Cortex of kidney (tissue), 1 donor: ENCODE measurements at places on chromosomes 3 and 15.

GRCh38 chr3:48474619-48475018, 28.1 kb downstream of the ATRIP start:
- no peak for DNase-seq

- no peak for DNase-seq
Observed at GRCh38 chr15:57667171-57667849, 39.2 kb upstream of the POLR2M start.

- no peak for DNase-seq
Observed at GRCh38 chr3:184039414-184039813, 7.9 kb downstream of the HTR3D start.

- no peak for DNase-seq
Observed at GRCh38 chr3:132788301-132788671, 66.1 kb upstream of the NPHP3 start.

GRCh38 chr3:137771401-137772213, 7.5 kb downstream of the SOX14 start:
- no peak for DNase-seq

DNA sequence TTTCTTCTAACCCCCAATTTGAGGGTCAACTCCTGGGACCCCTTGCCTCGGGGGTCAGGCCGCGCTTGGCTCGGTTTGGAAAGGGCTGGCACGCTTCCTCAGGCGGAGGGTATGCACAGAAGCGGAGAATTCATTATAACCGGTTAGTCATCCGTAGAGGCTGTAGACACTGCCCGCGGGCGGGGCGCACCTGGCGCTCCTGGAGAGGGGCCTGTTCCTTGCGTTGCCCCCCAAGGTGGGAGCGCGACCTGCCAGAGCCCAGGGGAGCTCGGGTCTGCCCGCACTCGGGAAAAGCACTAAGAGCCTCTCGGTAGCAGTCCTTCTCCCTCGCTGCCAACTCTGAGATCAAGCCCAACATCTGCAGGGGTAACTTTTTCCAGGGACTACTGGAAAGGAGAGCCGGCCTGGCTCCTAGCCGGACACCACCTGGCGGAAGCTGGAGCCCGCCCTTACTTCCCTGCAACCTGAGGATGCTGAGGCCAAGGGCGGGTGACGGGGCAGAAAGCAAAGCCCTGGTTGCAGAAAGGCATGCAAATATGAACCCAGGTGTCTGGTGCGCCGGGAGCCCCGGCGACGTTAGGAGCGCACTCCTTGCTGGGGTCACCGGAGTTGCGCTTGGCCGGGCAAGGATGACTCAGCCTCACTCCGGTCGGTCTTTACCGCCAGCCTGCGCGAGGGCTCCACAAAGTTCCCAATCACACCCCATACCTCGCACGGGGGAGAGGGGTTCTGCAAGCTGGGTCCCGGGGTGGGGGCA, 1.5 kb upstream of the CACNA2D3 start:
- DNase-seq, result no peak

DNA sequence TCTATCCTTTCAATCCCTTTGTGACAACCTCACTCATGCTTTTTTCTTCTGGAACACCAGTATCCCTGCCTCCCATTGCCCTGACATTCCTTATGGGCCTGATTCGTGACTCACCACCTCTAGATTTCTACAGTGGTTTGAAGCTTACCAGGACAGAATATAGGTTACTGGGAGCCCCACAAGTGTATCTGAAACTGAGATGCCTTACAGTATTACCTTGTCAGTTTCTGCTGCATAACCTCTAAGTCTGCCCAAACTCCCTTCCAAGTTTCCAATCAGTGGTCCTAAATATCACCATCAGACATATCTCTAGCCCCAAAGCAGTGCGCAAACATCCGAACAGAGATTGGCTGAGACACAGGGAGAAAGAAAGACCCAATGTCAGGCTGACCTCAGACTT, 5.6 kb downstream of the CPB1 start:
- no peak for DNase-seq

DNA sequence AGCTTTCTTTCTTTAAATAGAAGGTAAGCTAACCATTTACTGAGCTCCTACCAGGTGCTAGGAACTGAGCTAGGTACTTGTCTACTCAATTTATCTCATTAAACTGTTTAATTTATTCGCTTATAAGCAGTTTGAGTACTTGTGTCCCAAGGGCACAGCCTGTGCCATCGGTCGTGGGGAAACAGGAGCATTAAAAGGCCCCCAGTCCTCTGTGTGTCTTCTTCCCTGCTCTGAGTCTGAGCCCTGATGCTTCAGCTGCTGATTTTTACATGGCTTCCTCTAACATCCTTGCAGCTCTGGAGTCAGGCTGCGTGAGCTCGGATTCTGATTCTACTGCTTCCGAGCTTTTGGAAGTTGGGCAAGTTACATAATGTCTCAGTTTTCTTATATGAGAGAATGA, 239.5 kb downstream of the EDEM1 start:
- no peak for DNase-seq

GRCh38 chr3:194561306-194561974, 71.8 kb downstream of the TMEM44 start:
- DNase-seq, result no peak

GRCh38 chr3:113065336-113065735, 74.6 kb downstream of the GTPBP8 start:
- DNase-seq, result no peak

DNA sequence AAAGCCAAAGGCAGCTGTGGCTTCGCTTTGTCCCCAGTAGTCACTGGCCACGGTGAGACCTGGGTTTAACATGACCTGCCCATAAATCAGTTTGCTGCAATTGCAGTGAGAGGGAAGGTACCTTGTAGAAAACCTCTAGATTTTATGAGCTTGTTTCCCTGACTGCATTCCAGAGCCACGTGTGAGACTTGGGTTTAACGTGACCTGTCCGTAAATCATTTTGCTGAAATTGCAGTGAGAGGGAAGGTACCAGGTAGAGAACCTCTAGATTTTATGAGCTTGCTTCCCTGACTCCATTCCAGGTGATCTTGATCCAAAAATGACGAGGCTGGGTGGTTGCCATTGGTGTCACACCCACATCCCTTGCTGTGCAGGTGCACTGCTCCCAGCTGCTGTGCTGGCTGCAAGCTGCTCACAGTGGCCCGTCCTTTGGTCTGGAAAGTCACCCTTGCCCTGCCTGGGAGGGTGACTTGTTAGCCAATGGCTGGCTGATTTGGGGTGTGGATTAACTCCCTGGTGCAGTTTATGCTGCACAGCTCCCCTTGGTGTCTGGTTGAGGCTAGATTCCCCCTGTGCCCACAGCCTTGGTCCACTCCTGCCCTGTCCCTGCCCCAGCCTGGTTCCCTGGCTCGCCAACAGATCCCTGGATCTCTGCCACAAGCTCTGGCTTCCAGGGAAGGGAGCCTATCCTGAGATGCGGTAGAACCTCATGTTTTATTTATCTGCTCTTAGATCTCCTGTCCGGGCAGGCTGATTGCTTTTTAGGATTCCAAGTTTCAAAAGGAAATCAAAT, 192.7 kb upstream of the CTDSPL start:
- DNase-seq, result peak; percentile 20

DNA sequence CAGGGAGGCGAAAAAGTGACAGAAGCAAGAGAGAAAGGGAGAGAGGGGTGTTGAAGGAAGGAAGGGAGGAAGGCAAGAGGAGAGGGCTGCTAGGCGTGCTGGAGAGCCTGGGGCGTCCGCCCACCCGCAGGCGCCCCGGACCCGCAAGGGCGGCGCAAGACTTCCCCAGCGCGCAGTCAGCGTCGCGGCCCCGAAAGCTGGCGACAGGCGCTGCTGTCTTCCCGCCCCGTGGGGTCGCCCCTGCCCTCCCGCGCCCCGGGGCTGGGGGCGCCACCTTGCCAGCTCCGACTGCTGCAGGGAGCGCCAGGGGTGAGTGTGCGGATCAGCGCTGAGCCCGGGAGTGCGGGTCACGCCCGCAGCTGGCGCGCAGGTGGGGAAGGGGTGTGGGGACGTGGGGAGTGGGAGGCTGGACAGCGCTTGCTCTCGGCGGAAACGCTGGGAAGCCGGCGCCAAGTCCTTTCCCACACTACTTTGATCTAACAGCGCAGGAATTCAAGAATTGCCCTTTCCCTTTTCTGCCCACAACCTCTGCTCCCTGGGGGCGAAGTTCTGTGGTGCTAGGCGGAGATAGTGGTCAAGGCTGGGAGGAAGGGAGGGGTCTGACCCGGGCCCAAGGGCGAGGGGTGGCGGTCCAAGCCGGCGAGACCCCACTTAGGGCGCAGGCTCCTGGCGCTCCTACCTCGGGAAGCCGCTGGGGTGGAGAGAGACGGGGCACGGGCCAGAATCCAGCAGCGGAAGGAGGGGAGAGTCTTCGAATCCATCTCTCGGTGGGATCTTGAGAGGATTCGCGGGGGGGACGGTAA, 266.1 kb downstream of the CGGBP1 start:
- DNase-seq, result no peak

DNA sequence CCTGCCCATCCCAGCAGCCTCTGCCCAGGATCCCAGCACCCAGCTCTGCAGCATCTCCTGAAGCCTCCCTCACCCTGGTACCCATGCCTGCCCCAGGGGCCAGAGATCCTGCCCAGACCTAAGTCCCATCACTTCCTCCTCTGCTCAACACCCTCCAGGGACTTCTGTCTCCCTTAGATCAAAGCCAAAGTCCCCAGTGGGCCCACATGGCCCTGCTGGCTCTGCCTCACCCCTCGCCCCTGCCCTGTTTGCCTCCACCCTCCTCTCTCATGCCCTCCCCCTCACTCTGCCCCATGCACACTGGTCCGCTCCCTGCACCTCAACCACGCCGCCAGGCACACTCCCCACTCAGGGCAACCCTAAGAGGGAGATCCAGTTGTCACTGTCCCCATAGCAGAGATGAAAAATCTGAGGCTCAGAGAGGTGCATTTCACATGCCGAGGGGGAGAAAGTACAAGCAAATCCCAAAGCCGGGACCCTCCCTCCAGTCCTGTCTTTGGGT, 146.5 kb downstream of the NUP210 start:
- DNase-seq, result no peak

DNA sequence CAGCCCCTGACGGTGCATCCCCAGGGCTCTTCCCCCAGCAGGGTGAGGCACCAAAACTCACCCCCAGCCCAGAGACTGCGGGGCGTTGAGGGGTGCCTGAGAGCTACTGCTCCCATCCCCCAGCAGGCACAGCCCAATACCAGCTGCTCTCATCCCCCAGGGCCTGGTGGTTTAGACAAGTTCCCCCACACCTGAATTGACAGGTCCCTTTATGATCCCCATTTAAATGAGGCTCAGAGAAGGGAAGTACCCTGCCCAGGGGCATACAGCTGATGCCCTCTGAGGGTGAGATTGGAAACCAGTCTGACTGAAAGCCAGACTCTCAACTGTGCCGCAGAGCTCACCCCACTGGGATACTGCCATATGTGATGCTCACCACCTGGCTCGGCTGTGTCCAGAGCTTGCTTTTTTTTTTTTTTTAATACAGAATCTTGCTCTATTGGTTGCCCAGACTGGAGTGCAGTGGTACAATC, 20.1 kb downstream of the DUSP7 start:
- no peak for DNase-seq

DNA sequence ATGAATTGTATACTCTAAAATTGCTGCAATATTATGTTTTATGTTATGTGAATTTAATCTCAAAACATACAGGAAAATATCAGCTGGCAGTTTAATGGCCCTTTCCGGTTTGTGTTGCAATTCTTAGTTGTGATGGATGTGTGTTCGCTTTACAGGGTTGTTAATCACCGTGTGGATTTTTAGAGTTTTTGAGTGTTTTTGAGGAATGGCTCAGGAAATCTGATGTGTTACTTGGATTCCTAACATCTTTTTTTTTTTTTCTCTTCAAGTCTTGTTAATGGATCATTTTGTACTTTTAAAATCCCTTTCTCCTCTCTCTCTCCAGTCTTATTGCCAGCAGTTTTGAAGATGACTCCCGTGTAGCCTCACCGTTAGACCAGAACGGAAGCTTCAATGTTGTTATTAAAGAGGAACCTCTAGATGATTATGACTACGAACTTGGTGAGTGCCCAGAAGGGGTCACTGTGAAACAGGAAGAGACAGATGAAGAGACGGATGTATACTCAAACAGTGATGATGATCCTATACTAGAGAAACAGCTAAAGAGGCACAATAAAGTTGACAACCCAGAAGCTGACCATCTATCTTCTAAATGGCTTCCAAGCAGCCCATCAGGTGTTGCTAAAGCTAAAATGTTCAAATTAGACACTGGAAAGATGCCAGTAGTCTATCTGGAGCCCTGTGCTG, 35.7 kb downstream of the MGA start:
- no peak for DNase-seq

DNA sequence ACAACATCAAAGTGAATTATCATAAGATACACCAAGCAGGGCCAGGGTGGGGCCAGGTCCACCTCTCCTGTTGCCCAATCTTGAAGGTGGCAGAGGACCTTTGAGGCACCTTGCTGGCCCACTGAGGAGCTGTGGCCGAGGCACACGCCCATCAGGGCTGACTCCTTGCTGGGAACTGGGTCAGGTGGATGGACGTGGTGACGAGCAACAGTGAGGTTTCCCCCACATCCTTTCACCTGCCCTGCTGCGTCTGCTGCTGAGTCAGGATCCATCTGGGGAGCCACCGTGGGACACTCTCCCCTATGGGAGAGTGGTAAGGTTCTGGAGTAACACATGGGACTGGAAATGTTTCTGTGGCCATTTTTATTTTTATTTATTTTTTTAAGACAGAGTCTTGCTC, 17.3 kb upstream of the FURIN start:
- DNase-seq, result no peak

DNA sequence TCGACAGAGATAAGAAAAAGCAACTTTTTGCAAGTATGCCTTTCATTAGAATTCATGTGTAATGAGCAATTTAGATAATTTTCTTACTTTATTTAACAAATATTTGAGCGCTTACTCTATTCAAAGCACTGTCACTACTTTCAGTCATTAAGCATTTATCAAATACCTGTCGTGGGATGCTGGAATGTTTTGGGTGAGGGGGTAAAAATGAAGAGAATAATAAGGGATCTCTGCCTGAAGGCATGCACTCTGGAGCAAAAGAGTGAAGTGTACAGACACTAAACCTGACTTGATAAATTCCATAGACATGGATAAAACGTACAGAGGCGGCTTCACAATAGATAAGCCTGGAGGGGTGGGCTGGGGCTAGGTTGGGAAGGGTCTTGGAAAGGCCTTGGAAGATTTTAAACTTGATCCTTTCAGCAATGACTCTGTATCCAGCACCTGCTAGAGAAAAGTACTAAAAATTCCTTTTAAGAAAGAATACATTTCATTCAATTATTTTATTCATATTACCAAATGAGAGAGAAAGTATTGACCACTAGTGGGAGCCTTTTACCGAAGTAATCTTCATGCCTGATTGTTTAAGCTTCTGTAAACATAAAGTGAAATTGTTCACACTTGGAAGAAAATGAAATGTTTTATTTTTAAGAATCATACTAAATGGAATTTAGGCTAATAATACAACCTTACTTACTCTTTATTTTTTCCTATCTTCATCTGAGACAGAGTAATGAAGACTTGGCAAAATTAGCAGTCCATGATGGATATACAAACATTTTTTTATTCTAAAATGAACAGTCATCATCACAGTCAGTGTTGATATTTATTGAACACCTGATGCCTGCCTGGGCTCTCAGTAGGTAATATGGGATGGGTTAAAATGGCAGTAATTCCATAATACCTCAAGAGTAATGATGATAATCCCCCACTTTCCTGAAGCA, 113.2 kb downstream of the PPP2R3A start:
- no peak for DNase-seq

GRCh38 chr3:110734524-110734923, 337.1 kb upstream of the NECTIN3 start:
- DNase-seq, result no peak
